Kidney tubule cell (primary cell): ENCODE measurements at places on chromosomes 12 and 14.

- no peak for DNase-seq
These were observed 16.4 kb upstream of the SRSF5 start for GRCh38 chr14:69750495-69750894.

GRCh38 chr14:65495196-65495595, 82.7 kb downstream of the FUT8 start:
- DNase-seq = peak; percentile 24

DNA sequence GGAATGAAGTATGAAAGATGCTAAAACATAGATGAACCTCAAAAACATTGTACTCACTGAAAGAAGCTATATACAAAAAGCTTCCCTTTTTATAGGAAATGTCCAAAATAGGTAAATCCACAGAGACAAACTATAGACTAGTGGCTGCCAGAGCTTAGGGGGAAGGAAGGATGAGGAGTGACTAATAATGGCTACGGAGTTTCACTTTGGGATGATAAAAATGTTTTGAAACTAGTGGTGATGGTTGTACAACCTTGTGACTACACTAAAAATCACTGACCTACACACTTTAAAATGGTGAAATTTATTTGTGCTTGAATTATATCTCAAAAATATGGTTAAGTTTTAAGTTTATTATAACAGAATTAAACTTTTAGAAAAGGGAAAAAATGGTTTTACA, 37.1 kb upstream of the AMN1 start:
- no peak for DNase-seq

DNA sequence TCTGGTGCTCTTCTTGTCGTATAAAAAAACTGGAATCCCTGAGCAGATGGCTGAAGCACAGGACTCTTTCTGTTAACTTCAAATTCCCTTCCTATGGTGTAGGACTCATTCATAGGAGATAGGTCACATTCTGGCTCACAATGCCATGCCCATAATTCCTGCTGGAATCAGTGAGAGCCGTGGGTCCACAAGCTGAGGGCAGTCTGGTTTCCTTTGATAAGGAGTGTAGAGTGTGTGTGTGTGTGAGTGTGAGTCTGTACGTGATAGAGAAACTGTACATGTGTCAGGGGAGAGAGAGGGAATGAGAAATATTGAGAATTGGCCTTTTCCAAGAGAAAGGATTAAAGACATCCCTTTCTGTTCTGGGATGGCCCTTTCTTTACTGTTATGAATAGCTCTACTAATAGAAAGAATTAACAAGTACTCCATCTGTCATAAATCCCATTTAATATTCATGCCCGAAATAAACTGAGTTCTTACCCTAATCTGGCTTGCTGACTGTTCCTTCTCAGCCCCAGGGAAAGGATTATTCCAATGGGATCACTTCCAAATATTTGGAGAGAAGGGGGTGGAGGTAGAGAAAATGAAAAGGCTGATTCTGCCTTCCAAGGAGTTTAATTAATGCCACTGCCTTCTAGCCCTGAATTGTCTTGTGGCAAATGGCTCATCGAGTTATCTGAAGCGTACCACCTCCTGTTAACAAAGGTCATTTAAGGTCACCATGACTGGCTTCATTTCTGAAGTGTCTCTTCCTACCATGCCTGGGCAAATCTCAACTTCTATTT, 79.0 kb downstream of the TMX1 start:
- peak; percentile 60 for DNase-seq

DNA sequence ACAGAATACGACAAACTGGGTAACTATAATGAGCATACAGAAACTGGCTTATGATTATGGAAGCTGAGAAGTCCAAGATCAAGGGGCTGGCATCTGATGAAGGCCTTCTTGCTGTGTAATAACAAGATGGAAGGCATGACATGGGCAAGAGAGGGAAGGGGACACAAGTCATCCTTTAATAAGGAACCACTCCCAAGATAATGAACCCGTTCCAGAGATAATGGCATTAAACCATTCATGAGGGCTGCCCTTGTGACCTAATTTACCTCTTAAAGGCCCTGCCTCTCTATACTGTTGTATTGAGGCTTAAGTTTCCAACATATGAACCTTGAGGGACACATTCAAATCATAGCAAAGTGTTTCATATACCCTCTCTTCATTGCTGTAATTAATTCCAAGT, 4.6 kb upstream of the VTI1B start:
- no peak for DNase-seq

- DNase-seq = no peak
These were observed 364.1 kb downstream of the PCNX1 start for GRCh38 chr14:71271166-71271945.
